Right ventricle myocardium superior (tissue), 1 donor: ENCODE measurements at places on chromosomes 4 and X.

DNA sequence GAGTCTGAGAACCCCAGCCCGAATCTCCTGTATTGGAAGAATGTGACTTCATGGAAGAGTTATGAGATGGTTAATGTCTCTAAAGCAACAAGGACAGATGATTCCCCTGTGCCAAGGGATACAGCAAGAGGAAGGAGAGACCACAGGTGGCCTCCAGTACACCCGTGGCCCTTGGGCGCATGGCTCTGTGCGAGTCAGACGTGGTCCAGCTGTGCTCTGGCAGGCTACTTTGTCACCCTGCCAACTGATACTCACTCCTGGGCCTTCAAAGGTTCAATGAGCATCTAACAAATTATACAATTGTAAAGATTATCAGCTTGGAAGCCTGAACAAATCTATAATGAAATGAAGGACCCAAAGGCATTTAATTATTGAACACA is 71.7 kb downstream of the NYX start:
- no peak for DNase-seq

DNA sequence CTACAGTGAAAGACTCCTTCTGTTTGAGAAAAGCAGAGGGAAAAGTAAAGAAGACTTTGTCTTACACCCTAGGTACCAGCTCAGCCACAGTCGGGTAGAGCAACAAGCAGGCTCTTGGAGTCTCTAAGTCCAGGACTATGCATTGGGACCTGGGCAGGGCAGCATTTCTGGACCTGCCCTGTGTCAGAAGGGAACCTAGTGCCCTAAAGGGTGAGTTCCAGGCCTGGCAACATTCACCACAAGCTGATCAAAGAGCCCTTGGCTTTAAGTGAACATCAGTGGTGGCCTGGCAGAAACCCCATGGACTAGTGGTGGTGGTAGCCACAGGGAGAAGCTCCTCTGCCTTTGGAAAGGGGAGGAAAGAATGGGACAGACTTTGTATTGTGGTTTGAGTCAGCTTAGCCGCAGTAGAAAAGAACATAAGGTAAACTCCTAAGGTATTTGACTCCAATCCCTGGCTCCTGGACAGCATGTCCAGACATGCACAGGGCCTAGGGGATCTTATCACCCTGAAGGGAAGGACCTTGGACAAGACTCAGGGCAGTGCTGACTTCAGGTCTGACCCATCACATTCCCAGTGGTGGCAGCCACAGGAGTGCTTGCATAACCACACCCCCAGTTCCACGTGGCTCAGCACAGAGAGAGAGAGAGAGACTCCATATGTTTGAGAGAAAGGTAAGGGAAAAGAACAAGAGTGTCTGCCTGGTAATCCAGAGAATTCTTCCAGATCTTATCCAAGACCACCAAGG is 32.6 kb downstream of the CCDC158 start:
- no peak for DNase-seq

DNA sequence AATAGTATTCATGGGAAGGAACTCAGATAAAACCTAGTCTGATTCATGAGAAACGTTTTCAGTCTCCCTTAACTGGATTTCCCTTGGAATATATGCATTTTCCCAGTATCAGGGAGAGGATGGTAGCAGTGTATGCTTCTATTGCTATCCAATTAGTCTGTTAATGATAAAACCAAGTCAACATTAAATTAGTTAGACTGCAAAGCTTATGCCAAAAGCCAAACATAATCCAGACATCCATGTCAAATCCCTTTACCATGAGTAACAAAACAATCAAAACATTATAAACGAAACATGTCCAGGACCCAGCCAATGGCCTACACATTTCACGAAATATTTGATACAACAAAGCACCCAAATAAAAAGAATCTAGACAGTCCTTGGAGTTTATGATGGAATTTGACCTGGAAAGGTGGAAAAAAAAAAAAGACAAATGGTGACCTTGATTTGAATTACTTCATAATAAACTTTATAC is 34.5 kb upstream of the VEGFD start:
- no peak for DNase-seq

DNA sequence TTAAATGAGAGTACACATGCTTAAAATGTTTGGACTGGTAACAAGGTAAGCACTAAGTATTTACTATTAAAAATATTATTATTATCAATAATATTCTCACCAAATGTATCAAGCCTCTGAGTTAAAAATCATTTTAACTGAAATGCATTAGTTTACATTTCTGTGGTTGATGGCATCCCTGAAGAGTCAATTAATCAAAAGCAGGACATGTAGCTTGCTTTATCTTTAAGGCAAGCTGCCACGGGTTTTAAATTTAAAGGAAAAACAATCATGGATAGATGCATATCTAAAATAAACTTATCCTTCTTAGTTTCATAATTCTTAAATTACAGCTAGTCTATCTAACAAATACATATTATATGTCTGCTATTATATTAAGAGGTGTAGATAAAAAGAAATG is 584.8 kb upstream of the INTU start:
- no peak for DNase-seq

GRCh38 chr4:15396157-15396800 is 31.6 kb upstream of the C1QTNF7 start:
- no peak for DNase-seq

DNA sequence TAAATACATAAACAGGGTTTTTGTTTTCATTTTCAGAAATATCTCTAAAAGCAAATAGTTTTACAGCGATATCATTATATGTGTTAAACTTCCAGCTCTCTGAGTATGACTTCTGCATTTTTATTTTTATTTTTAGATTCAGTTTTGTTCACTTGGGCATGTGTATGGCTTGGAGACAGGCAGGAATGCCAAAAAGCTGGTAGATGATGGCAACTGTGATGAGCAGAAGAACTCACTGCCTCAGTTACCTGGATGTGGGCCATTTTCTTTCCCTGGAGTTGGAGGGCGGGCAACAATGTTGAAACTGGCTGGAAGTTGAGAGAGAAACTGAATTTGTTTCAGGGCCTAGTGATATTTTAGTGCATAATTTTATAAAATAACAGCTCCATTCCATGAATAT is 266.4 kb downstream of the ARHGAP24 start:
- DNase-seq = no peak

GRCh38 chrX:24480400-24480865 is 15.3 kb downstream of the PDK3 start:
- DNase-seq = no peak

- DNase-seq = no peak
Observed at GRCh38 chr4:159910721-159911120, 807.8 kb downstream of the RAPGEF2 start.

DNA sequence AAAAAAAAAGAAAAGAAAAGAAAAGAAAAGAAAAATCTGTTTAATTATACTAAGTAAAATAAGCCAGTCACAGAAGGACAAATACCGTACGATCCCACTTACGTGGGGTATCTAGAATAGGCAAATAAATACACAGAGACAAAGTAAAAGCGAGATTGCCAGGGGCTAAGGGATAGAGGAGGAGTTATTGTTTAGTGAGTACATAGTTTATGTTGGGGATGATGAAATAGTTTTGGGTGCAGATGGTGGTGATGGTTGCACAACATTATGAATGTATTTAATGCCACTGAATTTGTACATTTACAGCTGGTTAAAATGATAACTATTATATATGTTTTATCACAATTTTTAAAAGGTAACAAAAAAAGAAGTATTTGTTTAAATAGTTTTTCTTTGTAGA is 7.1 kb downstream of the CA5B start:
- DNase-seq = no peak

DNA sequence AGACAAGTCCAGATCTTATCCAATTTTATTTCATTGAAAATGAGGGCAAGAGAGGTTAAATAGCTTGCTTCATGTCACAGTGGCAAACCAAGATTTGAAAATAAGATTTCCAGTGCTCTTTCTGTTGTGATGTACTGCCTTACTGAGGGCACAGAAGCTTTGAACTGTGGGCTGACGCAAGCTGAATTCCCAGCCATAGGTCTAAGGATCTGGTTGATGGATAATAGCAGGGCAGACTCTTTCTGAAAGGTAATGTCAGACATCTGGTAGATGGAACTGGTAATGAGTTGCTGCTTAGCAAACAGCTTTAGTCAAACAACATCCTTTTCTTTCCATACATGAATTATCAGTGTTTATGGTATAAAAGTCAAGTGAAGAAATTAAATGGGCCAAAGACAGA is 193.9 kb upstream of the RASGEF1B start:
- DNase-seq = no peak

GRCh38 chr4:162403419-162403818 is 239.6 kb upstream of the FSTL5 start:
- no peak for DNase-seq

DNA sequence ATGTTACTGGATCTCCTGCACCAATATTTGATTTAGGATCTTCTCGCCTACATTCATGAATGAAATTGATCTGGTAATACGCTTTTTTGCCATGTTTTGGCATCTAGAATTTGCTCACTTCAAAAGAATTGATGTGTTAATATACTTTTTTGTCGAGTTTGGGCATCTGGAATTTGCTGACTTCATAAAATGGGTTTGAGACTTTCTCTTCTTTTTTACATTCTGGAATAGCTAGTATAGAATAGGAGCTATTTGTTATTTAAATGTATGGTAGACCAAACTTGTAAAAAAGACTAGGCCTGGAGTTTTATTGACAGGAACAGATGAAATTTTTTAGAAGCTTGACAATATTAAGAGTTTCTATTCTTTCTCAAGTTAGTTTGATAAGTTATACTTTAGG is 404.9 kb upstream of the TENM3 start:
- no peak for DNase-seq

- no peak for DNase-seq
Observed at GRCh38 chr4:8585186-8585585, 5.0 kb downstream of the GPR78 start.

GRCh38 chrX:3230496-3230895 is 116.0 kb downstream of the MXRA5 start:
- DNase-seq = no peak

GRCh38 chr4:52001616-52002015 is 18.5 kb downstream of the LRRC66 start:
- no peak for DNase-seq

GRCh38 chr4:110211007-110211769 is 12.8 kb upstream of the ELOVL6 start:
- no peak for DNase-seq

GRCh38 chr4:107546638-107547037 is 173.4 kb downstream of the PAPSS1 start:
- DNase-seq = no peak

DNA sequence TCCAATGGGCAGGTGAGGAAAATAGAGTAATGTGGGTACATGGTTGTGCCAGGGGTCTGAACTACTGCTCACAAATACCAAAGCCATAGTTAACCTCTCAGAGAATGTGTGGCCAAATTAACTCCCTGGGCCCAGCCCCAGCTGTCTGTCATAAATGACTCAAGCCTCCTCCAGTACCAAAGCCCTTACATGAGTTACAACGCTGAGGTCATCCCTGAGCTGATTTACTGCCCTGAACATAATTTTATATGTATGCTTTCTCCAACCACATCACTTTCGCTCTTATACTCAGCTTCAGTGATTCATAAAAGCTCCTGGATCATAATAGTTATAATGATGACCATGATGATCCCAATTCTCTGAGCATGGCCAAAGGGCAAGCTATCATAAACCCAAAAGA is 283.9 kb downstream of the NKX6-1 start:
- no peak for DNase-seq

GRCh38 chr4:188254211-188254610 is 115.0 kb downstream of the TRIML1 start:
- no peak for DNase-seq

GRCh38 chr4:5979981-5980380 is 38.2 kb downstream of the C4orf50 start:
- no peak for DNase-seq

DNA sequence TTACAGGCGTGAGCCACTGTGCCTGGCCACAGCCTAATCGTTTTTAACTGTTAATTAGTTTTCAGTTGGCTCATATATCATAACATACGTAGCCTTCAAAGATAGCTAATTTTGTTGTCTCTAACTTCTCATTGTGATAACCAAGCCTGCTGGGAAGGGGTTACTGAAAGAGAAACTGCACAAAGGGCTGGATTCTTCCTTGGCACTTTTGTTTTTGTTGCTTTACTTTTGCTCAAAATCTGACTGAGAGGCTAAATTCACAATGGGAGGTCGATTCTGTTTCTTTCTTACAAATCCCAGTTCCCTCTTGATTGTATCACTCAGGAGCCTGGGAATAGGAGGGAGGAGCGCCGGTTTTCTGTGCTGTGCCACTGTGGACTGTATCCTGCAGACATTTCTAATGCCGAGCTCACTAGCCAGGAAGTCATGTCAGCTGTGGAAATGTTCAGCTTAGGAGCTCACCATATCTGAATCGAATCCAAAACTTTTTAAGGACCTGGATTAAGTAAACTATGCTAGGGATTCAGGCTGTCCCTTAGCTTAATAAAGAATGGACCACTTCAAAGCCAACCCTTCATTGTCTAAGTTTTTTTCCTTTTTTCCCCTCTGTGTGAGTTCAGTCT is 120.5 kb upstream of the FAT1 start:
- peak; percentile 49 for DNase-seq

GRCh38 chr4:11116940-11117339 is 311.8 kb downstream of the HS3ST1 start:
- no peak for DNase-seq

GRCh38 chrX:40912166-40912565 is 173.1 kb upstream of the USP9X start:
- DNase-seq = no peak
